ENCODE measurements at places on chromosomes 2 and 18.

DNA sequence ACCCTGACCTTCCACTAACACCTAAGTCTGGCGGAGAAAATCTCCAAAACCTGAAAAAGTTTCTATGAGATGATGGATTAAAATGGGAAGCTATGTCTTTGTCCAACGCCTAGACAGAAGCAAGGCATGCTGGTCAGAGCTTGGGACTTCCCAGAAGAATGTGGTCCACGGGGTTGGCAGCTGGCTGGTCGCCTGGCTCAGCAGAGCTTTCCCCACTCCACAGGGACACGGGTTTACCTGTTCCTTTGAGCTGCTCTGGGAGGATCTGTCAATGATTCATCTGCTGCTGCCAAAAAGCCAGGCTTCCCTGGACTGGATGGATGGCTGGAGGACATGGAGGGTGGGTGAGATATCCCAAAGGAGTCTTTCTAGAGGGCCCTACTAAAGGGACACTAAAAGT, 10.8 kb downstream of the MBOAT2 start:
- no peak for DNase-seq

GRCh38 chr2:75432761-75433361, 127.9 kb downstream of the EVA1A start:
- DNase-seq = no peak

DNA sequence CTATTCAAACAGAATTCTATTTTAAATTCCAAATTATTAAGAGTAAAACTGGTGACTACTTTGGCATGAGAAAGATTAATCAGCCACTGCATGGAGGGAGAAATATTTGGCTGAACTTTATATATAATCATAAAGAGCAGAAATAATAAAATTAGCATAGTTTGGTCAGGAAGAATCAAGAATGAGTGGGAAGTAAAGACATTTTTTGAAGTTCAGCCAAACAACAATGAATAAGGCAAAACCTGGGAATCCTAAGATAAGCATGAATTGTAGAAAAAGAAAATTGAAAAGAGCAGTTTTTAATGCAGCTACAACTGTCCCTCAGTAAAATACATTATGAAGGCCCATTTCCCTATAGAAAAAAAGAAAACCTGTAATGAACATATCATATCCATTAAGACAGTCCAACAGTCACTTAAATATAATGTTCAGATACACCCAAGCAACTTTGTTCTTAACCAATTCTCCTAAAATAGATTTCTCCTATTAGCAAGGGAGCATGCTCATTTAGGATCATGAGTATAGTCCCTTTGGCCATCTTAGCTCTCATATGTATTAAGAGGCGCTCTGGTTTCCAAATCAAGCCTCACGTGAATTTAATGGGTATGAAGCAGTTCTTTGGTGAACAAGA, 6.5 kb downstream of the TMEM17 start:
- no peak for DNase-seq

DNA sequence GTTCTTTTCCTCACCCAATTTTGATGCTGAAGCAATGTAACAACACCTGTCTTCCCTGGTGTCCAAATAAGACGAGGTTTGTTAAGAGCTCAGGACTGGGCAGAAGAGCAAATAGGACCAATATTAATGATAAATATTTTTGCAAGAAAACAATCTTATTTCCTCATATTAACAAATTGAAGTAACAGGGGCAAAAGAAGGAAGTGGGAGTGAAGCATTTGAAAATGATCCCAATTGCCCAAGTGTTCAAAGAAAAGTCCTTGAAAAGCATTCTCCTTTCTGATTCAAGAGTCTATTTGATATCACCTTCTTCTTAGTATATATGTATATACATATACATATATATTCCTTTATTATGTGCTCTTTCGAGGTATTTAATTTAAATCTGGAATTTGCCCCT, 418.8 kb downstream of the ARHGAP15 start:
- DNase-seq = no peak

GRCh38 chr2:148013876-148014275, 6.7 kb downstream of the ORC4 start:
- DNase-seq = no peak

DNA sequence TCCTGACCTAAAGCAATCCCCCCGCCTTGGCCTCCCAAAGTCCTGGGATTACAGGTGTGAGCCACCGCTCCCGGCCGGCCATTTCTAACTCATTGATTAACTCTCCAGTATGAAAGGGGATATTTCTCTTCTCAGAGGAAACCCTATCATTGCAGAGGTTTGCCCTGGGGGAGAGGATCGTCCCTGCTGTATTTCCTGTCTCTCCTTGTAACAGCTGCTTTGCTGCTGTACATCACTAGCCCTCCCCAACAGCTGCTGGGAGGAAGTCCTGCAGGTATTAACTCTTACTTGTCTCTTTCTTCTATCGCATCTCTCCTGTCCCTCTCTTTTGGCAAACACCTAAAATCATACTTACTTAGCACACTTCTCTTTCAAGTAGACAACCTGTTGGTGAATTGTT, 219.0 kb upstream of the DSEL start:
- no peak for DNase-seq

DNA sequence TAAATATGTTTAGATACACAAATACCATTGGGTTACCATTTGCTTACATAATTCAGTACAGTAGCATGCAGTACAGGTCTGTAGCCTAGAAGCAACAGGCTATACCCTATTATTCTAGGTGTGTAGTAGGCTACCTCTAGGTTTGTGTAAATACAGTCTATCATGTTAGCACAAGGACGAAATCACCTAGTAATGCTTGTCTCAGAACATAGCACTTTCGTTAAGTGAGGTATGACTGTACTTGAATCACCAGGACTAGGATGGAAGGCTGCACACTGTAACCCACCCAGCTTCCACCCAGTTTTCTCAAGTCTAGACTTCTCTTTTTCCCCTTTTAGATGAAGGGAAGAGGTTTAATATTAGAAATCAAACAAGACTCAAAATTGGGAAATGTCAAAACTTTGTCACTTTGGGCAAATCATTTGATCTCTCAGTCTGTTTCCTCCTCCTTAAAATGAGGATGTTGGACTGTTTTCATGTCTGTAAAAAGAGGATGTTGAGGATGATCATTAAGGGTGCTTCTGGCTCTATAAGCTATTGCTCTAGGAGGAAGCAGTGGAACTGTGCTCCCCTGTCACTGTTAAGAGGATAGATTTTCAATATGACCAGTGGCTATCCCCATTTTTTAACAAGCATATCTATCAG, 3.7 kb upstream of the SOCS6 start:
- no peak for DNase-seq

- DNase-seq = no peak
Measured at GRCh38 chr2:100359576-100359975, 37.3 kb upstream of the LONRF2 start.

DNA sequence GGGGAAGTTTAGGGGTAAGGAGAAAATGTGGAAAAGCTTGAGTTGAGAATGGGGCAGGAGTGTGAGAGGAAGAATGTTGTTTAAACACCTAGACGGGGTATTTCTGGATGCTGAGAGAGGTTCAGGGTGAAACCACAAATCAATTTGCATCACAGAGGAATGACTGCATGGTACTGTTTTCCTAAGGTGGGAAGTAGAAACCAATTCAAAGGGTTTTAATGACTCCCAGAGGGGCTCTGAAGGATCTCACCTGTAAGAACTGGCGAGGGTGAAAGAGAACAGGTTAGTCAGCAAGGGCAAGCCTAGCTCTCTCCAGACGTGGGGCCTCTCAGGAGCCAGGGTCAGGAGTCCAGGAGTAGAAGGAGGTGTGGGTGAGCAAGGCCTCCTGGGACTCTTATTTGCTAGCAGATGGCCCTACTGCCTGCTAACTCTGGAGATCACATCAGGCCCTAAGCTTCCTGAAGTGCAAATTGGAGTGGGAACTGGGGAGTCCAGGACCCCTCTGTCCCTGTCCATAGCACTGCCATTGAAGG, 133.0 kb upstream of the CELF4 start:
- no peak for DNase-seq

DNA sequence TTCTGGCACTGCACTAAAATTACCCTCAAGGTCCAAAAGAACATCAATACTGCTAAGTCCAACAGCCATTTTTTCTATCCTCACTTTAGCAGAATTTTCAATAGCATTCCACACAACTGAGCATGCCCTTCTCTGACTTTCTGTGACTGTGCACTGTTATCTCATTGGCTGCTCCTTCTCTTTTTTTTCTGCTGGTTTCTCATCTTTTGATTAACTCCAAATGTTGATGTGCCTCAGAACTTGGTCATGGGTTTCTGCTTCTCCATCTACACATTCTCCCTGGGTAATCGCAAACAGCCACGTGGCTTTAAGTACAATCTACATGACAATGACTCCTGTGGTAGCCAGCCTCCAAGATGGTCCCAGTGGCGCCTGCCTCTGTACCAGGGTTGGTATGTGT, 75.0 kb upstream of the CD226 start:
- no peak for DNase-seq

DNA sequence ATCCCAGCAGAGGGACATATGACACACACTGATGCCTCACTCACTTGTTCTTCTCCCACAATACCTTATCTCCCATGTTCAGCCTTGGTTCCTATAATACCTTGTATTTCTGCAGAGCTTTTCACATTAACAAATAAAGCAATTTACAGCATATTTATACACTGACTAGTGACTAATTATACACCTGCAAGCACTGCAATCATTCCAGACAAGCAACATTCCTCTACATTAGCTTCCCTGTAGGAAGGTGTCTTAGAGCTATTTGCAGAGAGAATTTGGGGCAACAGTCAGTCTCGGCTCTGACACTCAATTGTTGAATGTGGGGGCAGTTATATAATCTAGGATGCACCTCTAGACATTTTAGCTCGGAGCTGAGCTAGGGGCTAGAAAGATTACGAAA, 9.5 kb upstream of the INSIG2 start:
- no peak for DNase-seq

DNA sequence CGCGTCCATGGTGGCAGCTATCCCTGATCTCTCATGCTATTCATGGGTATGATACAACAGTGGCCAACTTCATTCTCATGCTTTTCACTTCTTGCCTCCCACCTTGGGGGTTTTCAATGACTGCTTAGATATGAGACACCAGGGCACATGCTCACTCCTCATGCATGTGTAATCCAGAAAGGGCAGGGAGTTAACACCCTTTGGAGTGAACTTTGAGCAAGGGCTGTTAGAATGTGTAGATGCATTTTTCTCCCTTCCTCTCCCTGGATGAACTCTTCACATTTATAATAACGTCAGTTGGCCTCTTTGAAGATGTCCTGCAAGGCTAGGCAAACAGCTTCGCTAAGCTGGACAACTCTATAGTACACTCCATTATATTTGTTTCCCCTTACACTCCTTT, 56.7 kb downstream of the DPP10 start:
- DNase-seq = no peak

DNA sequence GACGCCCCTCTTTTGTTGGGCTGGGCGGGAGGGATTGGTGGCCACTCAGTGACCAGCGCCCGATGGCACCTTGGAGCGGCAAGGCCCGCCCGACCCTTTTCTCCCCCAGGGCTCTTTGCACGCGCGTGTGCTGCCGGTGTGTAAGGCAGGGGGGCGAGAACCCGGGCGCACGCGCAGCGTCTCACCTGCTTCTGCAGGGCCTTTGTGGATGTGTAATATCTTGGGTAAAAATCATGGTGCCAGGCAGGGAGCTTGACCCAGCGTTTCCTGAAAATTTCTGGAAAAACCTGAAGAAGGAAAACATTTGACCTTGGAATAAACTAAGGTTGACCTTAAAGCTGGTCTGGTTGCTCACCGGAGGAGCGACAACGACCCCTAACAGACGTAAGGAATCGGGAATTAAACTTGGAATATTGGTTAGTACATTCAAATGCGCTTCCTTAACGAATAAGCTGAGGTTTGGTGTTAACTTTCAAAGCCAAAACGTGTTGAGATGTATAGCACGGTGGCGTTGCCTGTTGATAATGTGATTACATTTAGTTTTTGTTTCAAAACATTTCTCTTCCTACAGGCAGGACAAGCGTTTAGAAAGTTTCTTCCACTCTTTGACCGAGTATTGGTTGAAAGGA, 438 bp downstream of the HSPE1 start:
- no peak for DNase-seq

DNA sequence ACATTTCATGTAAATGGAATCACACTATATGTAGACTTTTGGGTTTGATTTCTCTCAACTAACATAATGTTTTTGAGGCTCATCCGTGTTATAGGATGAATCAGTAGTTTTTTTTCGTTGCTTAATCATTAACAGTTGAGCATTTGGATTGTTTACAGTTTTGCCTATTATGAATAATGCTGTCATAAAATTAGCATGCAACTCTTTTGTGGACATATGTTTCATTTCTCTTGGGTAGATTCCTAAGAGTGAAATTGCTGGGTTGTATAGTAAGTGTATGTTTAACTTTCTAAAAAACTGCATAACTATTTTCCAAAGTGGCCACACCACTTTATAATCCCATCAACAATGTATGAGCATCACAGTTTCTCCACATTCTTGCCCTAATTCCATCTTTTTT, 7.7 kb upstream of the RHBDD1 start:
- DNase-seq = no peak

GRCh38 chr2:119197529-119198239, 25.9 kb upstream of the STEAP3 start:
- no peak for DNase-seq

DNA sequence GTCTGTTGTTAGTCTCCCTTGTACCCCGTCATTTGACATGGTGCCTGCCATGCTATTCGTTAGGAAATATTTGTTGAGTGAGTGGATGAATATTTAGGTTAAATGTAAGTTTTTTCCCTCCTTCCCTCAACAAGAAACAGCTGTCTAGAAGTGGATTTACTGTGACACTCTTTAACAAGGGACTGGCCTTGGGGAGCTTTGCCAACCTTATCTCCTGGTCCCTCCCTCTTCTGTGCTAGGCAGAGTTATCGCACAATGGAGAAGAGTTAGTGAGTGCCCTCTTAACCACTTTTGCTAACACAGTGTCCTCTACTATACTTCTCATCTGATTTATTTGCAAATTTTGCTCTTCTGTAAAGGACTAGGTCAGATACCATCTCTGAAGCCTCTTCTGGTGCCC, 61.2 kb downstream of the DIS3L2 start:
- no peak for DNase-seq

- DNase-seq = no peak
Measured at GRCh38 chr2:73202156-73203054, at the start of gene NOTO. NOTO (plus strand) TSS chr2:73202574; CDS start chr2:73202667, 93 bp downstream.

GRCh38 chr2:227890495-227891079, 19.2 kb downstream of the DAW1 start:
- no peak for DNase-seq

GRCh38 chr2:64905338-64906024, 83.7 kb upstream of the SLC1A4 start:
- DNase-seq = no peak

Data from activated gamma-delta T cell (primary cell).